ENCODE measurements at places on chromosomes 6 and 20.

GRCh38 chr20:44765701-44766347 is 20.2 kb downstream of the KCNK15 start:
- no peak for DNase-seq

GRCh38 chr6:46605091-46605797 is 47.4 kb downstream of the CYP39A1 start:
- no peak for DNase-seq

GRCh38 chr6:95545686-95546085 is 31.6 kb upstream of the MANEA start:
- peak; percentile 68 for DNase-seq

GRCh38 chr20:24388828-24389380 is 80.5 kb upstream of the SYNDIG1 start:
- DNase-seq = no peak

- no peak for DNase-seq
These were observed 16.5 kb downstream of the IGF2R start for GRCh38 chr6:159985296-159985945.

DNA sequence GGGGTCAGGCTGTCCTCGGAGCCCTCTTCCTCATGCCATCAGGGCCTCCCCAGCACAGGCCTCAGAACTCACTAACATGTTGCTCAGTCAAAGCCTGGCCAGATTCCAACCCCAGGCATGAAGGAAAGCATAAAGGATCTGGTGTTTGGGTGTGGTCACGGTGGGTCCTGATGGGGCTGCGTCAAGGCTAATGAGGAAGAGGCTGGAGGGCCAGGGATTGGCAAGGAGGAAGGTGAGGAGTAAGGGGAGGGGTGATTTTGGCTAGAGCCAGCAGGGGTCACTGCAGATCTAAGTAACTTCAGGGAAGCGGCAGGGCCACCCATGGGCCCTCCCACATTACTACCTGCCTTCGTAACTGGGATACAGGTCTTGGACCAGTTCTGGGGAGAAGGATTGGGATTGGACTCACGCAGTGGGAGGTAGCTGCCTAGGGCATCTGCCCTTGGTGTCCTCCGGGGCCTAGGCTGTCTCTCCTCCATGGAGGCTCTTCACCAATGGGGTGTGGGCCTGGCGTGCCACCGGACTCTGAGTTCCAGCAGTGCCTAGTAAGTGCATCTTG is 36.2 kb upstream of the MRPS18A start:
- no peak for DNase-seq

DNA sequence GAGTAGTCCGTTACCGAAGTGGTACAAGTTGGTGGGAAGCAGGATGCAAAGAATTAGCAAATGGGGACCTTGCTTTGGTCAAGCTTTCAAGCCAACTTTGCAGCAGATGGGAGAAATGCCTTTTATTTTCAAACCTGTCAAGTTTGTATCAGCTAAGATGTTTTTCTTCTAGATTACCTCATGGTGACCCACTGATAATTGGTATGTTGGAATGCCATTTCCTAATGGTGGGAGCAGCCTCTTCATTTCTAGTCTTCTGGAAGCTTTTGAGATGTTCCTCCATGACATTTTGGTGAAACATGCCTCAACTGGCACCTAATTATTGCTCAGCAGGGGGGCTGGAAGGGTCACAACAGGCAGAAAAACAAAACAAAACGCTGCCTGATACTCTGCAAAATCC is 43.7 kb downstream of the ADNP start:
- no peak for DNase-seq

DNA sequence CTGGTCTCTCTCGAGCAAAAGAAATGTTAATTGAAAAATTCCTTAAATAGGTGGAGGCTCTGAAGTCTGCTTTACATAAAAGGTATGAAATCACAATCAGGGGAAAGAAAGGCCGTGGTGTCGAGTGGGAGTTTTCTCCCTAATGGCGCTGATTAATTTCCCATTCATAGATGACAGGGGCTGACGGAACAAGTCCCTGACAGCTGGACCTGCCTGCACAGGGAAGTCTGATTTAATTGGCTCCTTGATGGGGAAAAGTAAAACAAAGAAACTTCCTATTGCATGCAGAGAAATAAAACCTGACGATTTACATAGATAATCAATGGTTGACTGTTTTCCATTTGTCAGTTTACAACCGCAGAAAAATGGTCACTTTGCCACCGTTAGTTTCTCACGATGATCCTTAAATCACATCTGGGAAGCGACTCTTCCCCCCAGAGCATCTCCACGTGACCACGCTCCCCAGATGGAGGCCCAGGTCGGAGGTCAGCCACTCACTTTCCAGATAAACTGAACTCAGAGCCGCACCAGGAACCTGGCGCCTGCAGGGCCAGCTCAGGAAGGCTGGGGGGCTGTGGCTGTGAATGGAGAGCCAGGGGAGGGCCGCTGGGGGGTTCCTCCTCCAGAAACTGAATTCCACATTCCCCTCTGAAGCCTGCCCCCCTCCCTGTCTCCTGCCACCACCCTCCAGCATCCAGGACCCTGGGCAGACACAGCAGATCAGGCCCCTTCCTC is 55.3 kb downstream of the DLL1 start:
- peak; percentile 42 for DNase-seq

DNA sequence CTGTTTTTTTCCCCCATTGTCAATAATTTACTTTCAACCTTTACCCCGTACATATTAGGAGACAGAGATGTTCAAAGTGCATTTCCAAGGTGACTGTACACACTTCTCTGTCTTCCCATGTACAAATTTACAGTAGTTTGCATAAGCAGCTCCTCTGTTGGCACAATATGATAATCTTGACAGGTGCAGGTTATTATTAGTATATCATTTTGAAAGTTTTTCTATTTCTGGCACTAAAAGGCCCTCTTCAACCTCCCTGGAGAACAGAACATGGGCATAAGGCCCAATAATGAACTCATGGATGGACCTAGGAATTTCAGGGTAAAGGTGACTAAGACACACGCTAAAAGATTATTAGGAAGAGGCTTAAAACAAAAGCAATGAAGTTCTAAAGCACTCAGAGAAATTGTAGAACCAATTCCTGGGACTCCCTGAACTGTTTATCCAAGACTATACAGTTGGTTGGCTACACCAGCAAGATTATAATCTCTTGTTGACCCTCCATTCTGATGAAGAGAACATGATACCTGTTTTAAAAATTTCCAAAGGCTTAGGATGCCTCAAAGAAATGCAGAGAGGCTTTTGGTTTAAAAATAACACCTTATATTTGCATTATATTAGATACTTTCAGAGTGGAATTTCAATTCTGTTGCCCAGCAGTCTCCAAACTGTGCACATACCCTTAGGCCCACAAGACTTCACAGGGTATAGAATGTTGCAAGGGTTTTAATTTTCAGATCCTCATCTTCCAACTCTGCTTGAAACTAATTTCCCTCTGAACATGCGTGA is 1.1 kb downstream of the AIG1 start:
- DNase-seq = peak; percentile 13

DNA sequence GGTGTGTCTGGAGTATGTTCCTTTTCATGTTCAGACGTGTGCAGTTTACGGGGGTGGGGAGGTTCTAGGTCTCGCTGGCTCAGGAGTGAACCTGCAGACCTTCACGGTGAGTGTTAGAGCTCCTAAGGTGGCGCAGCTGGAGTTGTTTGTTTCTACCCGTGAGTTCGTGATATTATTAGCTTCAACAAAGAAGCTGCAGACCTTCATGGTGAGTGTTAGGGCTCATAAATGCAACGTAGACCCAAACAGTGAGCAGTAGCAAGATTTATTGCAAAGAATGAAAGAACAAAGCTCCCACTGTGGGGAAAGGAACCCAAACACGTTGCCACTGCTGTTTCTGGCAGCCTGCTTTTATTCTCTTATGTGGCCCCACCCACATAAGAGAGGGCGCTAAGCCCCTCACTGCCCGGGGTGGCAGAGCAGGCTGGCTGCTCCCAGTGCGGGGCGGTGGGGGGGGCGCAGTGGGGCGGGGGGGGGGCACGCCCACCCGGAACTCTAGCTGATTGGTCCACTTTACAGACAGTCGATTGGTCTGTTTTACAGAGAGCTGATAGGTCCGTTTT is 41.3 kb upstream of the GMPR start:
- DNase-seq = no peak

DNA sequence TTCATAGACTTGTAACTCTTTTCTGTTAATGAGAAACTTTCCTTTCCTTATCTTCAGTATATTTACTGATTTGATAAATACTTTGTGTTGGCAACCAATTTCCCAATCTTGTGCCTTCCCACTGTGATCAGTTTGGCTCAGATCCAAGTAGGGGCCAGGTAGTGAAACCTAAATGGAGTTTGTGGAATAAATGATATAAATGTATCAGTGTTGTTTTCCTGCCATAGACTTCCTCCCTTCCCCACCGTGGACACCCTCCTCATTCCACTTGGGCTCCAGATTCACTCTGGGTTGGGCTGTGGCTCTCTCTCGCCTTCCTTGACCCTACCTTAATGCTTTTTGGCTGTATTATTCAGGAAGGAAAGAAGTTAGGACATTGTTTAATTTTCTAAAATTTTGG is 1.3 kb downstream of the ZKSCAN3 start:
- no peak for DNase-seq

DNA sequence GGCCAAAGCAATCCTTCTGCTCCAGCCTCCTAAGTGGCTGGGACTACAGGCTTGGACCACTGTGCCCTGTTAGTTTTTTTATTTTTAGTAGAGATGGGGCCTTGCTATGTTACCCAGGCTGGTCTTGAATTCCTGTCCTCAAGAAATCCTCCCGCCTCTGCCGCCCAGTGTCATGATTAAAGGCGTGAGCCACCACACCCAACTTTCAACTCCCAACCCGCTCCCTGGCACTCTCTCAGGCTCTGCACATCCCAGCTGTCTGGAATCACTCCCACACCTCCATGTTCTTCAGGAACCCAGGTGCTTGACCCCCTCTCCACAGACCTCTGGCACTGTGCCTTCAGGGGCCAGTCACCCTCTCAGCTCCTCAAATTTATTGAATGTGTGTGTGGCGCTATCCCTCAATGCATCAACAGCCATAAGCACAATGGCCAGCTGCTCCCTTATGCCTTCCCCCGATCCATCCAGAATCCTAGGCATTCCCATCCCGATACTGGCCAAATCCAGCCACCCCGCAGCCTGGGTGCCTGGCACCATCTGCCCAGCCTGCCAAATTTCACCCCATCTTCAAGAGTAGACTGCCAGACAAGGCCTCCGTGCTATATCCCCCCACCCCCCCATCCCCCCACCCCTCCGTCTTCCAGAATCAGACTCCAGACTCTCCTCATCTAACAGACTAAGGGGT is 647 bp upstream of the POU5F1 start:
- no peak for DNase-seq

GRCh38 chr6:111113336-111114086 is 26.2 kb downstream of the SLC16A10 start:
- DNase-seq = peak; percentile 51

DNA sequence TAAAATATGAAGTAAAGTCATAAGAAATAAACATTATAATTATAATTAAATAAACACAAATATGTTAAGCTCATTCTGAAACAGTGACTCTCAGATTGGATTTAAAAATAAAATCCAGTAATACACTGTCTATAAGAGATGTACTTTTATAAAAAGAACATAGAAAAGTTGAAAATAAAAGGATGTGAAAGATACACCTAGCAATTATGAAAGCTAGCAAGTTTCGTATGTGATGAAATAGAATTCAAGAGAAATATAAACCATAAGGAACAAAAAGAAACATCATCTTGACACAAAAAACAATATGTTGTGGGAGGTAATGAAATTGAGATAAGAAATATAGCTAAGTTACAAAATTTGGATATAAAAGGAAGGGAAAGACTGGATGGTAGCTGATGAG is 128.6 kb upstream of the CNR1 start:
- no peak for DNase-seq

- no peak for DNase-seq
These were observed 24.1 kb downstream of the LGSN start for GRCh38 chr6:63295553-63296194.

DNA sequence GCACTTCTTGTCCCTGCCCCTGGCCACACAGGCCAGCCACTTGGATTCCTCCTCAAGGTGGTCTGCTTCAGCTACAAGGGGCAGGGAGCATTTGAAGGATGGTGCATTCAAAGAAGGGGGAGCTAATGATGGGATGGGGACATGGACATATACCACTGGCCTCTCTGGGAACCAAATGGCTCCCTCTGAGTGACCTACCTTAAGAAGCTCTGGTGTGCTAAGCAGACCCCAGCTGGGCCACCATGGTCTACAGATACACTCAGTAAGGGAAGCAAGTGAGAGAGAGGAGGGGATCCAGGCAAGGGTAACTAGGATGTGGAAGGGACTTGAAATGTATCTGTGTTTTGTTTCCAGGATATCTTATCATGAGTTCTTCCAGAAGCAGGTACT is 62.4 kb downstream of the TTI1 start:
- no peak for DNase-seq

- DNase-seq = no peak
These were observed 24.0 kb downstream of the HBS1L start for GRCh38 chr6:135030532-135031178.

GRCh38 chr6:14270925-14271788 is 153.6 kb downstream of the CD83 start:
- no peak for DNase-seq

GRCh38 chr6:113445201-113445600 is 411.9 kb upstream of the MARCKS start:
- DNase-seq = no peak

DNA sequence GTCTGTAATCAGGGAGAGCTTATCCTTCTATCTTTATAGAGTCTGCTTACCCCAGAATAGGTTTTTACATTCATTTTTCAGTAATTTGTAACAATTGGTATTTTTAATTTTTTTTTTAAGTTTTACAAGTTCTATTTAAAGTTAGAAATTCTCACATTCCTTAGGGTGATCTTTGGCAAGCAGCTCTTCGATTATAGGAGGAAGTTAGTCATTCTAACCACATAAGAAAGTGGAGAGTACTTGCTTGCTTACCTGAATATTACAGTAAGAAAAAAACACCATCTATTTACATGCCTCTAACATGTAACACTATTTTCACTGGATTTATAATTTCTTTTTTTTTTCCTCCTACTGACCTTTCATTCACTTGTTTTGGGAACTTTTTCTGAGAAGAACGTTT is 6.7 kb downstream of the TSHZ2 start:
- no peak for DNase-seq

DNA sequence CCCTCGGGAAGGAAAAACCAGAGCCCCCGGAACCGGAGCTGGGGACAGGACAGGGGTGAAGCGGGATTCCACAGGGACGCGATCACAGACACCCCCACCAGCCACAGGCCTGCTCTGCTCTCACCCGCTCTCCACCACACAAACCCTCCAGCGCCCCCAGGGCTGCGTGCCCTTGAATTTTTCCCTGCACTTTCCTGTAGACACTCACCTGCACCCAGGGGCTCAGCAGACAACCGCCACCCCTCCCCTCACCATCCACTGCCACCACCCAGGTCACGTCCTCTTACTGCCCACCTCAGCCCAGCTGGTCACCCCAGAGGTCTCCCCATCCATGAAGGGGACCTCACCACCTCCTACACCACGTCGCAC is 631 bp downstream of the ULBP2 start:
- DNase-seq = no peak

DNA sequence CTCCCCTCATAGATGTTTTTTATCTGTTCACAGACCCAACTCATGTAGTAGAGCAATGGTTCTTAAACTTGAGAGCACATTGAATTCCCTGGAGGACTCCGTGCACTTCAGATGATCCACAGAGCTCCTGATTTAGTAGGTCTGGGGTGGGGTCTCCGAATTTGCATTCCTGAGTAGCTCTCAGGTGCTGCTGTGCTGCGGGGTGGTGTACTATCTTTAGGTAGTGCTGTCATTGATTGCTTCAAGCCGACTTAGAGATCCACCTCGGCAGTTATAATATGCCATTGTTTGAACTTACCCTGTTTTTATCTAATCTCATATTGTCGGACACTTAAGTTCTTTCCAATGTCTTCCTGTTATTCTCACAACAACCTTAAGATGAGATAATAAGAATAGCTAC is 45.0 kb downstream of the BMP2 start:
- DNase-seq = no peak
